ENCODE measurements at places on chromosomes 2 and 18.

DNA sequence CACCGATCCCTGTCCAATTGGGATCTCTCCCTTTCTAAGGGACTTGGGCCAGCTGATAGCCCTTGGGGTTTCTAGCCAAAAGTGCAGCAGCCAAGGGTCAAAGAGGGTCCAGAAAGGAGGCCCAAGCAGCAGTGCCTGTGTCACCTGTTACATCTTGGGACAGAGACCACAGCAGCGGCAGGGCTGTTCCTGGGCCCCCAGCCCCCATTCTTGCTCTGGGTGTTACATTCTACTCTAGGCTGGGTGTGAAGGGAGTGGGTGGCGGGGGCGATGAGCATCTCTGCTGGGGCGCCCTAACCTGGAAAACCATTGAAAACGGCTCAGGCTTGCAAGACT lies 1.2 kb downstream of the PAX3 start:
- DNase-seq: no peak

GRCh38 chr18:8706791-8707555 lies 1.6 kb downstream of the MTCL1 start:
- no peak for DNase-seq

GRCh38 chr2:69643602-69644505 lies at the start of gene AAK1:
AAK1 (minus strand) TSS chr2:69643739; CDS start chr2:69643040, 699 bp downstream.
- DNase-seq: peak; percentile 75

GRCh38 chr2:151688719-151689118 lies 45.6 kb downstream of the NEB start:
- DNase-seq: no peak

GRCh38 chr2:65300761-65301711 lies 73.4 kb downstream of the ACTR2 start:
- peak; percentile 94 for DNase-seq

DNA sequence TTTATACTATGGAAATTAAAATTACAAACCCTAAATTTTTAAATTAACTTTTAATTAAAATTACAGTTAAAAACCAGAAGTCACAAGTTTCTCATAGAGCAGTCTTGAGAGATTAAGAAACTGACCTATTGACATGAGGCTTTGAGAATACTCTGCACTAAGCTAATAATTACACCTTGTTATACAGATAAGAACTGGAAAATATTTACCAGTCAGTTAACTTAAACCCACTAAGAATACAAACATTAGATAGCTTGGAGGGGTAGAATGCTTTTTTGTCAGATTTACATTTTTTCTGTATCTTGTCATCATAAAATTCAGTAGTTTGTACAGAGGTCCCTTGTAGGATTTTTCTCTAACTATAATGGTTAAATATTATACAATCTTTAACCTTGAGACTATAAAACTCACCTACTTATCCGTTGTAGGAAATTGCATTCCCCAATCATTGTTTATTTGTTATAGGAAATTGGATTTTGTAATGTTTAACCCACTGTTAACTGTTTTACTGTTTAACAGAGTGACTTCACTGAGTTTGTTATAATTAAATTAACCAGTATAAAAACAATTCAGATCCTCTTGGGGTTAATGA lies 219.7 kb upstream of the PKDCC start:
- DNase-seq: no peak

DNA sequence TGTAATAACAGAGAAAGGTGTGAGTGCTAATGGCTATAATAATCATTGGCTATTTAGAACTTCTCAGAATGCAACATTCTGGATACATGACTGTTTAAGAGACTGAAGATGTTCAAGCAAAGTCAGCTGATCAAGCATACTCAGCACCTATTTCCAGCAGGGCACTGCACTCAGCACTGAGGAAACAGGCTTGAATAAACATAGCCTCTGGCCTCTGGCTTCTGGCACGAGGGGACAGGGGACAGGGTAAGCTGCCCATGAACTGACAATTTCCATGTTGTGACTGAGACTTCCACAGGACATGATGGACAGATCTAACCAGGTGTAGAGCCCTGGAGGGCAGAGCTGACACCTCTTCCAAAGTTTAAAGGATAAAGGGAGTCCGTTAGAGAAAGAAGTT lies 1.3 kb downstream of the MARCO start:
- DNase-seq: no peak

GRCh38 chr2:57407772-57408201 lies 638.8 kb upstream of the VRK2 start:
- no peak for DNase-seq

DNA sequence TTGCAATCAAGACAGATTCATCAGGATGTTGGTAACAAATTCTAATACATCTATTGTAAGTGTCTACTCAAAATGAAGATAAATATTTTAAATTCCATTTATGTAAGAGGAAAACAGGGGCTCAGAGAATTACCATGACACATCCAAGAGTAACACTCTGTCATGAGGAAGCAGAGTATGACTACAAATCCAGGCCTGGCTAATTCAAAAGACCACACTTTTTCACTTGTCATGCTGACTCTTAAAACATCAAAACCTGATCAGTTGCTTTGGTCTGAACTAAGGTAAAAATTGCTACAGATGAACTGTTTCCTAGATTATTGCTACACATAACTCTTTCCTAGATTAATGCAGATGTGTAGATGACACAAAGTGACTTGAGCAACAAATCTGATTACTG lies 880.6 kb downstream of the TSN start:
- DNase-seq: no peak

DNA sequence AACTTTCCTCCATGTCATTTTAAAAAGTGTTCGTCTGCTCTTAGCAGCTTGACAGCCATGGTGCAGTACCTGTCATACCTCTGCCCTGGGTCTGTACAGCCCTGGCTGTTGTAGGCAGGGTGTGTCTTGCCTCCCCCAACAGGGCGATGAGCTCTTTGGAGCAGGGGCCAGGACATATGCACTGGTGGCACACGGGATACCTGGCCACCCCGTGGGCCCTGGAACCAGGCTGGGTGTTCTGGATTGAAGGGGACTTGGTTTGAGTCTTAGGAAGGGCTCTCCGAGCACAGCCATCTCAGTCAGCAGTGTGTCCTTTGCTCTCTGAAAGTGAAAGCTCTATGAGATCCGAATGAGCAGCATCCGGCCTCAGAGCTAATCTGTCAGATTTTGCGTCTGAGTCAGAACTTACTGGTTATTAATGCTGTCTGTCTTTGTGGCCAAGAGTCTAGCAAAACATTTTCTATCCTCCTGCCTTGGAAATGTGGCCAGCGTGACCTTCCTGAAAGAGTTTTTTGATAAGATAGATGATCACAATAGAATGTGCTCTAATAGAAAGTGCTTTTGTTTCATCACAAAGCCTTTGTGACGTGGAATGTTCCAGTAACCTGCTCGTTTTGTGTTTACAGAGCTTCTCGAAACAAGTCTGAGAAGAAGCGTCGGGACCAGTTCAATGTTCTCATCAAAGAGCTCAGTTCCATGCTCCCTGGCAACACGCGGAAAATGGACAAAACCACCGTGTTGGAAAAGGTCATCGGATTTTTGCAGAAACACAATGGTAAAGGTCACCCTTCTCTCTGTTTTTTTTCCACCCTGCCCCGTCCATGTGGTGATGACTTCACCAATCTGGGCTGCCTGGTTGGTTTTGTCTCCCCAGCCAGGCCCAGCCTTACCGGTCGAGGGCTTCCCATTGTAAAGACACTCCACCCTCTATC lies 77.3 kb upstream of the RPL31 start:
- DNase-seq: no peak

DNA sequence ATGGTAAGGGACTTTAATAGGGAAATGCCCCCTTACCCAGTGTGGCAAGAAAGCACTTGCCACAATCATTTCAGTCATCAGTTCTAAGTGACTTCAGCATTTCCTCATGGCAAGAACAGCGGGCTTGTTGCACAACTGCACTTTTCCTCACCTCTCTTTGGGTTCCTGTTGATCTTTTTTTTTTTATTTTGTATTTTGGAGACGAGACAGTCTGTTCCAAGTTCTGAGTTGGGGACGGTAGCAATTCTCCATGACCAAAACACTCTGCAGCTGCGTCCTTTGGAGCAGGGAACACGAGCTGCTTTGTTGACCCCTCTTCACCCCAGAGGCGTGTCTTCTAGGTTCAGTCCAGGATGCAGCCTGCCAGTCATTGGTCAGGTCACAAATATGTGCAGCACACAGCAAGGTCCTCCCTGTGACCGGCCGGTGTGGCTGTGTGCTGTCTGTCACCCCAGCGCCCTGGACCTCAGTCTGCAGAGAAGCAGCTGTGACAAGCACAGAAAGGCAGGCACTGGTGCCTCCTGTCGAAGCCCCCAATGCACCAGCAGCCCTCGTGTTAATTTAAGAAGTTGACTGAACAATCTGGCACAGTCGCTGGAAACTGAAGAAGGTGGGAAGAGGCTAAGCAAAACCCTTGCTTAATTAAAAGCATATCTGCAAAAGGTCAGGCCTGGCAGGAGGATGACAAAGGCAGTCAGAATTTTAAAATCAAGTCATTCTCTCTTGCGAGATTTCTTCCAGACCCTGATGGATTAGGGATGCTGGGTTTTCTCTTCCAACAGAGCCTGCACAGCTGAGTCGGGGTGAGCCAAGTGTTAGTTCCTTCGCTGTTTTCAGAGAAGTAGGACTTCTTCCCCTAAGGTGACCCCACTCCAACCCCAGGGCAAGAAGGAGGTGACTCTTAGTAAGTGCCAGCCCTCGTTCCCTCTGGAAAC lies 96.7 kb upstream of the COPS8 start:
- DNase-seq: no peak

- DNase-seq: no peak
These were observed 1.7 kb downstream of the MYOM1 start for GRCh38 chr18:3217948-3218647.

DNA sequence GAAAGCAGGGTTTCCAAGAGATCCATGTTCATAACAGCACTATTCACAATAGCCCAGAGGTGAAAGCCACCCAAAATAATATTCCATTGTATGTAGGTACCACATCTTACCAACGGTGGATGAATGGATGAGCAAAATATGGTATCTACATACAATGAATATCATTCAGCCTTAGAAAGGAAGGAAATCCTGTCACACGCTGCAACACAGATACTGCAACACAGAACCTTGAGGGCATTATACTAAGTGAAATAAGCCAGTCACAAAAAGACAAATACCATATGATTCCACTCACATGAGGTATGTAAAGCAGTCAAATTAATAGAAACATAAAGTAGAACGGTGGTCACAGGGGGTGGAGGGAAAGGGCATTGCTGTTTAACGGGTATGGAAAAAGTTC lies 155.7 kb downstream of the DTNB start:
- DNase-seq: no peak

DNA sequence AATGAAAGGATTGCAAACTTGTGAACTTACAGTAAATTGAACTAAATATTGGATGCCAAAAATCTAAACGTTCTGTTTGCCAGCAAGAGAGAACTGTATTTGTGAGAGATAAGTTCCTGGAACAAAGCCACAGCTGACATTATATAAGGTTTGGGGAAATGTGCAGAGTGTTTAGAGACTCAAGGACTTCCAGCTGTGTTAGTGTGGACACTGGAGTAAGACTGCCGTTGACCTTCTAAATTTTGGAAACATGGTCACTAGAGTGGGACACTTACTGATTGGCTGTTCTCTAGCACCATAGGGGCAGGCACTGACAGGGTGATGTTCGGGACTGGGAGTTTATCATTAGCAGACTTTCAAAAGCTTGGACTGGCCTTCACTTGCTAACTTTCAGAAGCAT lies 40.5 kb downstream of the SCN9A start:
- no peak for DNase-seq

GRCh38 chr2:143241403-143242088 lies 112.3 kb downstream of the ARHGAP15 start:
- DNase-seq: peak; percentile 10

DNA sequence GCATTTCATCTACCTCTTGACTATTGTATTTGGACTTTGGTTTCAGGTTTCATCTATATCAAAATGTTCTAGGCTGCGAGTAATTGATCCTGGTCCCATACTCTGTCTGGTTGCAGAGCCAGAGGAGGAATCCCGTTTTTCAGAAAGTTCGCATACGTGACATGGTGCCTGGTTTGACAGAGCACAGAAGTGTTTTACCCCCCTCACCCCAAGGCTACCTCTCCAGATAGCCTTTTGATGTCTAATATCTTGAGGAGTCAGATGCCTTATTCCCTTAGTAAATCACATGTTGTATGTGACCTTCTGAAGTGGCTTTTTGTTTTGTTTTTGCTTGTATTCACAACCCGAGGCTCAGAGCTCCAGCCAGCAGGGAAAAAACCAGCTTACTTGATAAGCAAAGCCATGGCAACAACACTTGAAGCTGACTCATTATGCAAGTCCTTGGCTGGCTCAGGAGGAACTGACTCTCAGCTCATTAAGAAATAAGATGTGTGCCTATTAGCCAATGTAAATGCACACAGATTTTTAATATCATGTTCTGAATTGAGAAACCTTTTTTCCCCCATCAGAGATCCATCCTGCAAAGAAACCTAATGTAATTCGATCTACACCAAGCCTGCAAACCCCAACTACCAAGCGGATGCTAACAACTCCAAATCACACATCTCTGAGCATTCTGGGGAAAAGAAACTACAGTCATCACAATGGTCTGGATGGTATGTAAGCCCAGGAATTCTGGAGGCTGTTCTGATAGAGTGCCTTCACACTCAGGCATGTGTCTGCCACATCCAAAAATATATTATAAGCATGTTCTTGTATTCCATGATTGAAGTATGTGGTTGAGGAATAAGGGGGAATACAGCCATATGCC lies 41.4 kb downstream of the OXER1 start:
- peak; percentile 56 for DNase-seq

DNA sequence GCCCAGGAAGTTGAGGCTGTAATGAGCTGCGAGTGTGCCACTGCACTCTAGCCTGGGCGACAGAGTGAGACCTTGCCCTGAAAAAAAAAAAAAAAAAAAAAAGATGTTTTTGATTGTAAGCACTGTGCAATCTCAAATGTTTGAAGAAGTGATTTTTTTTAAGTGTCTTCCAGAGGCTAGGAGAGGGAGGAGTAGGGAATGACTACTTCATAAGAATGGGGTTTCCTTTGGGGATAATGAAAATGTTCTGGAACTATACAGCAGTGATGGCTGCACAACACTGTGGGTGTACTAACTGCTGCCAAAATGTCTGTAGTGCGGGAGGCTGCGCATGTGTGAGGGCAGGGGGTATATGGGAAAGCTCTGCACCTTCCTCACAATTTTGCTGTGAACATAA lies 83.7 kb downstream of the MCFD2 start:
- DNase-seq: no peak

- no peak for DNase-seq
These were observed at the start of gene MYOM1 for GRCh38 chr18:3219631-3220335. MYOM1 (minus strand) TSS chr18:3219968; CDS start chr18:3215223, 4,745 bp downstream.

DNA sequence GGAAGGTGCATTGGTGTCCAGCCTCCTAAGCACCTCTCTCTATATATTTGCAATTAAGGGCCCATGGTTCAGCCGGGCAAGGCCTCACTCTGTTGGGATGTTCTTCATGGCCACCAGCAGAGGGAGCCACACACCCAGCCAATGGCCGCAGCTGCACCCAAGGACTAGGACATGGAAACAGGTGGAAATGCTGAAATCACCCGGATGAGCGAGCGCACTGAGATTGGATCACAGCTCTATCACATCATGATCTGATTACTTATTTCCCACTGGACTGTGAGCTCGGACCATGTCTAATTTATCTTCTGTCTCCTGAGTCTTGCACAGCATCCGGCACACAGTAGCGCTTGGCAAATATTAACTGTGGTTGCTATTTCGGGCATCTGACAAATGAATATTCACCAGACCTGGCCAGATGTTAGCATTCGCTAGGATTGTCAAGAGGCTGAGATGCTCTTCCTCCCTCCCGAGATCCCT lies 31.2 kb downstream of the KIF3C start:
- peak; percentile 39 for DNase-seq

Measured in fibroblast of skin of left quadriceps (primary cell).